AG09319 (cell line): ENCODE measurements at places on chromosomes 13 and 19.

DNA sequence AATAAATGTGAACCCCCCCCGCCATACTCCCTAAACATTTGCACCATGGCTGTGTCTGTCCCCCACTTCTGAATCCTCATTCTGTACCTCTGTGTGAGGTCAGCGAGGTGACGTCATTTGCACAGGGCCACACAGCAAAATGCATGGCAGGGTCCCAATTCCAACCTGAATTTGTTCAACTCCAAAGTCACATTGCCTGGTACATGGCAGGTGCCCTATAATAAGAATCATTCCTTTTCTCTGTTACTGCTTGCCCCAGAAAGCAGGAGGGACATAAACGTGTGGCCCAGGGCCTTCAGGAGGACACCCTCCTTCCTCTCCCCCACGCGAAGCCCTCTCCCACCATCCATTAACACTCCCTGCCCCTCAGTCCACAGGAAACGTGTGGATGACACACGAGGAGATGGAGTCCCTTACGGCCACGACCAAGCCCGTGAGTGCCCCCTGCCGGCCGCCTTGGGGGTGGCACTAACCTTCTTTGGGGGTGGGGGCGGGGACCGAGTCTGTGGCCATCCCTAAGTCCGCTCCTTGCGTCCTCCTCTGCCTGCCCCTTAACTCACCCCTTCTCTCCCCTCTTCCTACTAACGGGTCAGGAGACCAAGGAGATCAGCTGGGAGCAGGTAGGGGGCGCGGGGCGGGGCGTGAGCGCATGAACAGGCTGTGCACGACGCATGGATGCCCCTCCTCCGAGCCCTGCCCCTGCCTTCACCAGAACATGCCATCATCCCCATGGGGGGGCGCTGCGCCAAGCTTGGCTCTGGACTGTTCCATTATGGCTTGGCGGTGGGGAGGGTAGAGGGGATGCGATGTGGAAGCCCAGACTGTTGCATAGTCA lies 9.4 kb downstream of the HRC start:
- DNase-seq: no peak

GRCh38 chr19:50239921-50240590 lies 36.6 kb downstream of the MYH14 start:
- DNase-seq: no peak

DNA sequence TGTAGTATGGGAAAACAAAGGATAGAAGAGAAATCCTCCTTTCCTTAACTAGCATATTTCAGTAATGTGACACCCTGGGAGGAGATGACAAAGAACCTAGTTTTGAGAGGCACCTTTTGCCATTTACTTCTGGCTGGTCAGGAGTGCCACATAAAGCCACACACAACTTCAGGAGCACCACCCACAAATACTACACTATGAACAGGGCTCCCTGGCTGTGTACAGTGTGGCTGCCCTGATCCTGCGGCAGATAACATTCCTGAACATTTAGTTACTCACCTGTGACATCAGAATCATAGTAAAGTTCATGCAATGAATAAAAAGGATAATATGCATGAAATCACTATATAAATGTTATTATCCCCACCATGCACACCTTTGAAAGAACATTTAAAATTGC lies 17.4 kb upstream of the IRS2 start:
- no peak for DNase-seq

DNA sequence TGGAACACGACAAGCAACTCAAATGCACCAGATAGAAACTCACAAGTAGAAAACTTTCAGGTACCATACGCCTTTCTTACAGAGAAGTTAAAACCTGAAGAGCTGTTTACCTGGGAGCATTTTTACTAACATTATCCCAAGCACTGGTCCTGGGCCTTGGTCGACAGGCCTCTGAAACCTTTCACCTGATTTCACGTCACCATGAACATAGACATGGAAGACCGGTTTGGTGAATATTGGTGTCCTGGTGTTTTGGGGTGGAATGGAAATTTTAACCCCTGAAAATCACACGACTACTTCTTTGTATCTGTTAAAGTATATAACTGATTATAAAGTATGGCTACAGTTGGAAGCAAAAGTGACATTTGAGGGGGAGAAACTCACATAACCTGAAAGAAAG lies 176.6 kb upstream of the ARGLU1 start:
- no peak for DNase-seq

DNA sequence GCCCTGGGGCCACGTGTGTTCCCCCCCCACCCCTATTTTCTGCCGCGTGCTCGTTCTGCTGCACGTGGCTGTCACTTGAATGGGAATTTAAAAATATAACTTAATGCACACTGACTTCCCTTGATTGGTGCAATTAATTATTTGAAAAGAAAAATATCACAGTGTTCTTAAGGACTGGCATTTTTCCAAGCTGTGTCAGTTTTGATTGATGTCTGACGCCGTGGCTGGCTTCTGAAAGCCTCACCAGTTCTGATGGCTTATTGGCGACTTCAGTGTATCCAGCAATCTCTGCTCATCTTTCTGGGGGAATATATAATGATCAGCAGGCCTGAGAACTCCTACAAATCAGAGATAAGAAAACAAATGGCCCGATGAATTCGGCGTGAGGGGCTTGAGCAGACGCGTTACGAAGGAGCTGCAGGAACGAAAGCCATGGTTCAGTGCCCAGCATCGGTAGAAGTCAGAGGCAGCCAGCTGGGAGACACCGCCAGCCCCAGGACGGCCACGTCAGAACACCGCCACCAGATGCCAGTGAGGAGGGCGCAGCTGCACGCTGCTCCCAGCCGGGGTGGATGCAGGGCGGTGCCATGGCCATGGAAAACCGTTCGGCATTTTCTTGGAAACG lies 111.2 kb downstream of the KDM4B start:
- no peak for DNase-seq

DNA sequence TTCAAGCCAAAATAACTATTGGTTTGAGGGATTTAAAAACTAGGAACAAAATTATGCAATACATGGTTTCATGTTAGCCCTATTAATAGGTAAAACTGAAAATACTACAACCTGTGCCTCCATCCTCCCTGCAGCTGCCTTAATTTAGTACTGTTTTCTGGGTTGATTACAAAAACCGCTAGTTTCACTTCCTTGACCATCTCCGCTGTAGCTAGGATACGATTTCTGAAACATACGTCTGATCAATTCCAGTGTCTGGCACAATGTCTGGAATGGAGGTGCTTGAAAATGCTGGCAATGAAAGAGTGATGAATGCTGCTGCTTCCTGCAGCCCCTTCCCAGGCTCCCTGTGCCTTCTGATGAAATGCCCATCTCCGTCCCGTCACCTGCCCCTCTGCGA lies 273.5 kb downstream of the SHISA2 start:
- DNase-seq: no peak

GRCh38 chr19:18972301-18972811 lies 31.3 kb upstream of the HOMER3 start:
- DNase-seq: peak; percentile 39

DNA sequence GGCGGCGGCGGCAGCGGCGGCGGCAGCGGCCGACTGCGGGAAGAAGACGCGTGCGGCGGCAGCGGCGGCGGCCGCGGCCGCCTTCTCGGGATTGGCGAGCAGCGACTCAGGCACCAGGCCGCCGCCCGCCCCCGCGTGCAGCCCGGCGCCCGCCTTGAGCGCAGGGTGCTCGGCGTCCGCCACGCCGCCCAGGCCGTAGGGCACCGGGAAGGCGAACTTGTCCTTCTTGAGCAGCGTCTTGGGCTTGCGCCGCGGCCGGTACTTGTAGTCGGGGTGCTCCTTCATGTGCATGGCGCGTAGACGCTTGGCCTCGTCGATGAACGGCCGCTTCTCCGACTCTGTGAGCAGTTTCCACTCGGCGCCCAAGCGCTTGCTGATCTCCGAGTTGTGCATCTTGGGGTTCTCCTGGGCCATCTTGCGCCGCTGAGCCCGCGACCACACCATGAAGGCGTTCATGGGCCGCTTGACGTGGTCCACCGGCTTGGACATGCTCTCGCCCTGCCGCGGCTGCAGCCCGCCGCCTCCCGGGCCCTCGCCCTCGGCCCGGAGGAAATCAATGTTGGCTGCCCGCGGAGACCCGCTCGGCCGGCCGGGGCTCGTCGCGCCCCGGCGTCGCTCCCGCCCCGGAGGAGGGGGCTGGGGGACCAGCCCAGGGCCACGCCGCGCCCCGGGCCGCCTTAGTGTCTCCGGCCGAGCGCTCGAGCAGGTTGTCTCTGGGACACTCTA lies 621 bp downstream of the SOX21 start:
- no peak for DNase-seq

- DNase-seq: no peak
Measured at GRCh38 chr13:98475522-98475921, 101.4 kb downstream of the STK24 start.

DNA sequence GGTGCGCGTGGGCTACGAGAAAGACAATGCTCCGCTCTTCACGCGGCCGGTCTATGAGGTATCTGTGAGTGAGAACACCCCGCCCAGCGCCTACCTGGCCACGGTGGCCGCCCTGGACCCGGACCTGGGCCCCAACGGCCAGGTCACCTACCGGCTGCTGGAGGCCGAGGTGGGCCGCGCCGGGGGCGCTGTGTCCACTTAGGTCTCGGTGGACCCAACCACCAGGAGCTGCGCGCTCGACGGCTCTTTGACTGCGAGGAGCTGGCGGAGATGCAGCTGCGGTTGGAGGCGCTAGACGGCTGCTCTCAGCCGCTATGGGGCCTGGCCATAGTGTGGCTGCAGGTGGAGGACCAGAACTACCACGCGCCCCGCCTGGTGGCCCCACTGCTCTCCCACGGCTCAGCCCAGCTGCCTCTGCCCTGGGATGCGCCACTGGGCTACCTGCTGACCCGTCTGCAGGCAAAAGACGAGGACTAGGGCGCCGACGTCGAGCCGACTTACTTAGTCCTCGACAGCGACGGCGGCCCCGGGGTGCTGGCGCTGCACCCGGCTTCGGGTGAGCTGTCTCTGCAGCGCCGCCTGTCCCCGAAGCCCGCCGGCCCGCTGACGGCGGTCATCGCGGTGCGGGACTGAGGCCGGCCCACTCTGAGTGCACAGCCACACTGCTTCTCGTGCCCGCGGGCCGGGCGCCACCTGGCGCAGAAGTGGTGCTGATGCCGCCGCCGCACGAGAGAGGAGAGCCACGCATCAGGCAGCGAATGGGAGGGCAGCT lies 173.0 kb downstream of the OLFM4 start:
- DNase-seq: no peak

DNA sequence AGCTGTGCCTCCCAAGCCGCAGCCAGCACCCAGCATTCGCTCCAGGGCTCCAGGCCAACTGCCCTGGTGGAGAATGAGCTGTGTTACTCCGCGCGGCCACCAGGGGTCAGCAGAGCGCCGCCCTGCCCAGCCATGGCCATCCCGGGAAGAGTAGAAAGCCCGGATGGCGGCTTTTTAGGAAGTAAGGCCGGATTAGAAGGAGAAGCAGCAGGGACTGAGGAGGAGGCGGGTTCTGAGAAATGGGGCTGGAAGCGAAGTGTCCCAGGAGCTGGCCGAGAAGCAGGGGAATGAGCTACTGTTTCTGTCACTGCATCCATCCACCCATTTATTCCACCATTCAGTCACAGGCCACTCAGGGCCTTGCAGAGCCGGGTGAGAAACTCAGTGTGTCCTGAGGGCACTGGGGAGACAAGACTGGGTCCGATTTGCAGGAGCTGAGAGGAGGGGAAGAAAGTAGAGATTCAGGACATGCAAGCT lies 6.6 kb upstream of the NPAS1 start:
- DNase-seq: peak; percentile 30

GRCh38 chr13:45792827-45793303 lies 58.7 kb downstream of the SIAH3 start:
- no peak for DNase-seq

- no peak for DNase-seq
Measured at GRCh38 chr19:6260912-6261650, 18.7 kb downstream of the MLLT1 start.

DNA sequence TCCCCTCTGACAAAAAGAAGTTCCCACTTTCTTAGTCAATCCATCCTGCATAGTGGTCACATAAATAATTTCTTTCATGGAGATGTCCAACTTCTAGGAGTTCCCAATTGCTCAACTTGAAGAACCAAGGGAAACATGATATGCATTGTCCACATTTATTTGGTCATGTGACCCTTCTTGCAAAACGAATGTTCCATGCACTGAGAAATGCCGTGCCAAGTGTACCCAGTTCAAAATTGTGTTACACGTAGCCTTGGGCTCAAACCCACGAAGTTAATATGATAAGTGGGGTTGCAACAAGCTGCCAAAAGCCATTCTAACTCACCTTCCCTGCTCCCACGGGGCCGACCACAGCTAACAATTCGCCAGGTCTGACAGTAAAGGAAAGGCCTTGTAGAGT lies 113.1 kb downstream of the ABCC4 start:
- DNase-seq: no peak

- no peak for DNase-seq
Measured at GRCh38 chr13:76894401-76895110, 8.4 kb upstream of the KCTD12 start.

DNA sequence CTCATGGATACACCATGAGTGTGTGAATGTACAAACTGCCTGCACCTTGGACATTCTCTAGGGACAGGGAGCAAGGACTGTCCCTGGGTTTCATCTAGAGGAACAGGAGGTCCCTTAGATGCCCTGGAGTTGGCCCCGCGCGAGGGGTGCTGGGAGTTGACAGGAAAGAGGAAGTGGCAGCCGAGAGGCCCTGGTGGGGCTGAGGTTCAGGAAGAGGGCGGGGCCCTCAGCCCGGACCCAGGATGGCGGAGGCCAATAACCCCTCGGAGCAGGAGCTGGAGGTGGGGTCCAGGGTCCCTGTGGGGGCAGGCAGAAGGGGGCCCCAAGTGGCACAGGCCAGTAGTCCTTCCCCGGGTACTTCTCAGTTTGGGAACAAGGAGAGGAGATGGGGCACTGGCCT lies 6.9 kb downstream of the PKN1 start:
- no peak for DNase-seq

DNA sequence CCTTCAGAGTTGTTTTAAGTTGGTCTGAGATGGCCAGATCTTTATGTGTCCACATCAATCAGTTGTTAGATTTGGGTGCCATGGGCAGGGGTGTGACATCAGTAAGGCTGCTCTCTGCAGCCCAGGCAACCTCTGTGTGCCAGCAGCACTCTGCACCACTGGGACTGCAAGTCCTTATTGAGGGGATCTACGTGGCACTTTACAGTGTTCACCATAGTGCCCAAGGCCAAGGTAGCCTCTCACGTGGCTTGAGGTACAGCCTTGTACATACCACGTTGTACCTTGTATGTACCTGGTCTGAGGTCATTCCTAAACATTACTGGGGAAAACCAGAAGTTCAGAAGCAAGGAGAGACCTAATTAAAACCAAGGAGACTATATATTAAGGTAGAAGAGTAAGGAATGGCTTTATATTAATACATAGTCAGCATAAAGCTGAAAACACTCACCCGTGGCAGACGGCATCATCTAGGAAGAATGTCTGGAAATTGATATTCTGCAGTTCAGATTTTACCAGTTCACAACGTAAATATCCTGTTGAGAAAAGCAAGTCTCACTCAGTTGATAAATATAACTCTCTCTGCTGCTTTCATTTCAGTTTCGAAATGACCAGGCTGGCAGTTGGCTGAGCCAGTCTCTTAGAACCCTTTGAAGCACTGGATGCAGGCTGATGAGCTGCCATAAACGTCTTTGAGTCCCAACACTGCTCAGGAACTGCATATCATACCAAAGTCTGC lies 128.8 kb downstream of the ZDHHC20 start:
- DNase-seq: no peak

- no peak for DNase-seq
Measured at GRCh38 chr19:45008552-45008951, 7.3 kb downstream of the RELB start.

- DNase-seq: peak; percentile 30
Measured at GRCh38 chr13:35549481-35549880, 73.0 kb upstream of the MAB21L1 start.

- no peak for DNase-seq
Measured at GRCh38 chr19:30004403-30004802, 62.4 kb downstream of the URI1 start.

GRCh38 chr19:44525721-44526430 lies 3.6 kb downstream of the CEACAM20 start:
- DNase-seq: no peak

- no peak for DNase-seq
Measured at GRCh38 chr19:369256-369655, 24.7 kb upstream of the MIER2 start.
